ENCODE measurements at places on chromosomes 13 and 19.

GRCh38 chr13:100875392-100876043, 200.9 kb upstream of the TMTC4 start:
- no peak for DNase-seq

GRCh38 chr19:13077240-13077639, 25.4 kb downstream of the LYL1 start:
- DNase-seq = no peak

DNA sequence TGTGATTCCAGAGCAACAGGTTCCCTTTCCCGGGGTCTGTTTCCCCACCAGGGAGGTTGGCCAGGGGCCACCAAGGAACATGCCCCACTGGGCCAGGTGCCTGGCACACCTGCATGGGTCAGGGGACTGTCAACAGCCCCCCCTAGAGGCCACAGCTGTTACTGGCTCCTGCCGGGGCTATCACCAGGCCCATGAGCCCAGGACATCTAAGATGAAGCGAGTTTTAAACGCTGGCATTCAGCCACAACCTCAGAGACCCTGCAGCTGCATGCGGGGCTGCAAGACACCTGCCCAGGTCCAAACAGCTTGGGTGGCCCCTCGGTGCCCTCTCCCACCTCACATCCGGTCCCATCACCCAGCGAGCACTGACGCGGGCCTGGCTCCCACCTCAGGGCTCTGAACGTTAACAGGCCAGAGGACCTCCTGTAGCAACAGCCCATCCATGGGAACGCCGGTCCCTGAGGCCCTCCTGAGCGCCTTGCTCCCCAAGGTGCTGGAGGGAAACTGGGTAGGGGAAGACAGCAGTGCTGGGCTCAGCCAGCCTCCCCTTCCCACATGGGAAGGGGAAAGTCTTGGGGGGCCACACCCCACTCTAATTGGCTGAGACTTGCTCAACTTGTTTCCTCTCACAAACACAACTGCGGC, 12.0 kb downstream of the KHSRP start:
- DNase-seq = no peak

GRCh38 chr13:51152701-51153100, 41.6 kb upstream of the C13orf42 start:
- DNase-seq = no peak

DNA sequence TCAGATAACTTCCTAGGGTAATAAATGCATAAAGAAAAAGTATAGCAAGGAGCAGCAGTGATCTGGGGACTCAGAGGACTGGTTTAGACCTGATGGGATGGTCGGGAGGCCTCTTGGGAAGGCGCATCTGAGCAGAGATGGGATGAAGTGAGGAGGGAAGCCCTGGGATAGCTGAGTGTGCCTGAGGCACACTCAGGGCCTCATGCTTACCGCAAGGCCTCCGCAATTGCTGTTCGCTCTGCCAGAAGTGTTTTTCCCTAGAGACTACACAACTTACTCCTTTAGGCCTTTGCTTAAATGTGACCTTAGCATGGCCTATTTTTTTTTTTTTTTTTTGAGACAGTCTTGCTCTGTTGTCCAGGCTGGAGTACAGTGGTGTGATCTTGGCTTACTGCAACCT, 4.1 kb upstream of the DLL3 start:
- no peak for DNase-seq

GRCh38 chr13:73607489-73608156, 526.6 kb downstream of the KLF12 start:
- no peak for DNase-seq

- DNase-seq = no peak
Observed at GRCh38 chr19:18790566-18791314, at the start of gene COMP. COMP (minus strand) TSS chr19:18791305; CDS start chr19:18791269, 36 bp downstream.

GRCh38 chr13:28743020-28743419, 24.2 kb upstream of the SLC46A3 start:
- DNase-seq = no peak

- DNase-seq = no peak
Observed at GRCh38 chr13:92994056-92994455, 232.6 kb upstream of the GPC6 start.

GRCh38 chr13:63843766-63844699, 2428.4 kb upstream of the PCDH20 start:
- DNase-seq = no peak

DNA sequence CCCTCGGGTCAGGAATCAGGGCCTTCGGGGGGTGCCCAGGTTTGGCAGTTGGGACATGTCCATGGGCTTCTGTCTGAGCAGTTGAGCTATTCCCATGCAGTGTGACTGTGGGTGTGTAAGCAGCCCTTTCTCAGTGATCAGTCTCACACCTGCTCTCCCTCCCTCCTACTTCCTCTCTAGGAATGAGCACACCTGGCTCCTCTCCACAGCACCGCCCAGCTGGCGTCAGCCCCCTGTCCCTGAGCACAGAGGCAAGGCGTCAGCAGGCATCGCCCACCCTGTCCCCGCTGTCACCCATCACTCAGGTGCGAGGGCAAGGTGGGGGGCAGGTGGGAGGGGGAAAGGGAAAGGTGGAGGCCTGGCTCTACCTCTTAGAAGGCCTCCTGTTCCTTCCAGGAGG, 25.9 kb downstream of the COMP start:
- peak; percentile 5 for DNase-seq

All from NCI-H1417 treated with DMSO at 0.1 percent for 48 hours (cell line).